ENCODE measurements at places on chromosomes 5 and 9.

DNA sequence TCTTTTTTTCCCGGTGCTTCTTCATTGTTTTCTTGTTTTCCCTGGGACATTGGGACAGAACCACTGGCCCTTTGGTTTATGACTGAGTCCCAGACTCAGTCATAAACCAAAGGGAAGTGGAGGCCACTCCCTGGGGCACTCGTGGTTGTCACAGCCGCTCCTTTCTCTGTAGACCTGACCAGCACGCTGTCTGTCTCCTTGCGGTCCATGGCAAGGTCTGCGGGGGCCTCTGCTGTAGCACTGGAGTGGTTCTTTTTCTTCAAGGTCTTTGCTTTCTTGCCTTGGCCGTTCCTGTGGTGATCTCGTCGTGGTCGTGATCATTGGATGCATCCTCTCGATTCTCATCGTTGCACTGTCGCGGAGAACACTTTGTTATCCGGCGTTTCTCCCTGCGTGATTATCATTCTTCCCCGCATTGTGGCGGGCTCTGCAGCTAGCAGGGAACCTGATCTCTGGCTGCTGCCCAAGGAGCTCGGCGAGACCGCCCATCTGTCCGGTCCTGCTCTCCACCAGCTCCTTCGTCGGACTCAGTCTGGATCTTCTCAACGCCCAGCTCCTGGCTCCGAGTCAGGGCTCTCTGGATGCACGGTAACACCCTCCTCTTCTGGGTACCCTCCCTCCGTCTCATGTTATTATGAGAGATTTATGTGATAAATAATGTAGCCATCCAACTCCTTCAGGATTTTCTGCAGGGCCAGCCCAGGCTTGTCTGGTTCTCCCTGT is 43.5 kb upstream of the MPDZ start:
- no peak for DNase-seq

GRCh38 chr9:12785260-12785770 is 10.5 kb downstream of the LURAP1L start:
- DNase-seq = peak; percentile 38

DNA sequence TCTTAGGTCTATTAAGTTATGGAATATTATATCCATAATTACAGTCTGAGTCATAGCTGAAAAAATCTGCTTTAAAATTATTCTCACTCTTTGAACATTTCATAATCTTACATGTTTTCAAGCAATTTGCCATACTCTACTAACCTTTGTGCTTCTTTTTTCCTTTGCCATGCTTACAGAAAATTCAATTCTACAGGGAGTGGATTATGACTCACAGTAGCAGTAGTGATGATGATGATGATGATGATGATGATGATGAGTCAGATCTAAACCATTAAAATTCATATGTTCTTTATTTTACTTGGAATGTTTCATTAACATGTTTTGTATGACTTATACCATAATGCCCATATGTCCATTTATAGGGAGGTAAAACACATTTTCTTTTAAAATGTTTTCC is 207.1 kb downstream of the VPS13A start:
- DNase-seq = no peak

DNA sequence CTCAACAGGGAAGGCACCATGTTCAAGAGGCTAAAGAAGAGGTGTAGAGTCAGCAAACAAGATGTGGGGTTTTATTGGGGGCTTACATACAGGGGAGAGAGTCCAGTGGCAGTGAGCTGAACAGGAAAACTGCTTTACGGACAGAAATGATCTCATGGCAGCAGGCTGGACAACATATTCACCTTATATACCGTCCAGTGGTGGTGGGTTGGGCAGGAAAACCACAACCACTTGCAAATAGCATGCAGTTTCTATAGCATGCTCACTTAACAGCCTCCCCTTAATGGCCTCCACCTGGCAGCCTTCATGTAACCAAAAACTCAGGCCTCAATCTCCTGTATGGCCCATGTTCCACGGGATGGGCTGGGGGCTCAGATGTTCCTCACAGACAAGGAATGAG is 5.4 kb downstream of the TNFSF8 start:
- no peak for DNase-seq

DNA sequence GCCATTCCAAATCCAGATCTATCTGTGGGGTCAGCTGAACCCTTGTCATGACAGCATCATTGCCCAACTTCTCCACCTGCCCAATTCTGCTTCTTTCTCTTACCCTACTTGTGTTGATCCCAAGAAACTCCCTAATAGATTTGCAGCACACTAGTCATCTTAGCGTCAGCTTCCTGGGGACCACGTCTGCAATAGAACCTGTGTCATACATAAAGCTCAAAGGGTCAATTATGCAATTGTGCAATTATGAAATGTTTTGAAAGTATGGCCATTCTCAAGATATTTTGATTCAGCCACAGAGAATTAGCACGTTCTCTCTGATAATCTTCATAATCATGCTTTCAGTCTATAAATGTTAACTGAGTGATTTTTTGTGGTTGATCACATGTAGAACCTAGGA is 87.4 kb upstream of the PAPPA start:
- no peak for DNase-seq

DNA sequence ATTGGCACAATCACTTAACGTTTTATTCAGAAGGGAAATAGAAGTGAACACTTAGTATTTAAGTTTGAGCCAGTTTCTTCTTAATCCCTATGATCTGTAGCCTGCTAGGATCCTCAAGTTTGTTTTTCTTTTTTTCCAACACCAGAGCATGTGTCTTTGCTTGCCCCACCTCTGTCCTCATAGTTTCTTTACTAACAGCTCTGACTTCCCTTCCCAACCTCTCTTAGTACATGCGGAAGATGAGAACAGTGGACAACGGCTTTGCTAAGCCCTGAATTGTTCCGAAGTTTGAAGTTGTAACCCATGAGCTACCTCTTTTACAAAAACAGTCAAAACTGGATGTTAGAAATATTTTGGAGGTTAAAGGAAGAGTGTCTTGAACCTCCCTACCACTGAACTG is 61.7 kb upstream of the TAF11L2 start:
- no peak for DNase-seq

- no peak for DNase-seq
Measured at GRCh38 chr5:57259704-57260103, 85.8 kb downstream of the GPBP1 start.

All from spinal cord (tissue), 10 donors.